ENCODE measurements at places on chromosomes 7 and 10. TPM values are rescaled to one million over a fixed set of nuclear protein-coding genes. Genes with fewer than 3 reads are reported as not detected.

The NUPR2 gene
- not detected for total RNA-seq

DNA sequence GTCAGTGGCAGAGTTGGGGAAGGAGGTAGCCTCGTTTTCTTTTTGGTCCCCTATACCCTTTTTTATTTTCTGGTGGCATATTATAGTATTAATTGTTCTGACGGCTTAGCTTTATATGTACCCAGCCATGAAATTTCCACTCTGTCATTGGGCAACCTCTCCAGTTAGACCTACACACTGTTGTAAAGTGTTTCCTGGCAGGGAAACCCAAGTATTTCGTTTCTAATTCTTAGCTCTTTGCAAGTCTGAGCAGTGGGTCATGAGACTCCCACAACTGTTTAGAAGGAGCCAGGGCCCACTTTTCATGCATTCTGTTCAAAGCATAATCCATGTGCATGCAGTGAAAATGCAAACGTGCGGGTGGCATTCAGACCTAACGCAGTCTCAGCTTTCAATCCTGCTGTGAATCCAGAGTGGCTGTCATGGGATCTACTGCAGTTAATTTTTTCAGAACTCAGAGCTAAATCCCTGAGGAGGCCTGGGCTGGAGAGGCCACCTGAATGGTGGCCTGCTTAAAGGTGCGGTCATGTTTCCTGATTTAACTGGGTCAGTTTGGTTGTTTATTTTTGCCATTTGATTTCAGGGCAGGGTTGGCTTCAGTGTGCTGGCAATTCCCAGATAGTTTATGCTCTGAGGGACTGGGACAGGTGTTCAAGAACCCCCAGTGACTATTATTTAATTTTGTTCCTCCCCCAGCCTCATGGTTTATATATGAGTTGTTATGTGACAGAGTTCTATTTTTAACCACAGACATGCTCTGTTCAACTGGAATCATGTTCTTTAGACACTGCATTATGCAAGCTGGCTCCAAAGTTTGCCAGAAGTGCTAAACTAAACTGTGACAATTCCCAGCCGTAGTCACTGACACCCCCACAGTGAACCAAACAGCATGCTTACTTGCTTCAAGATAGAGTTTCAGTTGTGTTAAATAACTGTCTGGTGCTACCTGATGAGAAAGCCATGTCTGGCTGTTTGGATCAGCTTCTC is 27.4 kb upstream of the SYPL1 start:
- DNase-seq, result no peak

DNA sequence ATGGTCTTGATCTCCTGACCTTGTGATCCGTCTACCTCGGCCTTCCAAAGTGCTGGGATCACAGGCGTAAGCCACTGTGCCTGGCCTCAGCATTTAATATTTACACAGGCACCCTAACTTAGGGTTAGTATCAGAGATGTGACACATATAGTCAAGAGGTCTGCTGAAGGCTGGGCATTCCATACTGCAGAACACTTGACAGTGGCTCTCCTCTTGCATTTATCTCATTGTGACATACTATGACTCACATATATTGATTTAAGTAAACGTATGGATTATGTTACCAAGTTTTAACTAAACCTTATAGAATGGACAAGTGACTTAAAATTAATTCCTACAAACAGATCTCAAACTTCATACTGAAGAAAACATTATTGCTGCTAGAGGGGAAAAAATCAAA is 36.6 kb downstream of the BRAF start:
- DNase-seq, result no peak

DNA sequence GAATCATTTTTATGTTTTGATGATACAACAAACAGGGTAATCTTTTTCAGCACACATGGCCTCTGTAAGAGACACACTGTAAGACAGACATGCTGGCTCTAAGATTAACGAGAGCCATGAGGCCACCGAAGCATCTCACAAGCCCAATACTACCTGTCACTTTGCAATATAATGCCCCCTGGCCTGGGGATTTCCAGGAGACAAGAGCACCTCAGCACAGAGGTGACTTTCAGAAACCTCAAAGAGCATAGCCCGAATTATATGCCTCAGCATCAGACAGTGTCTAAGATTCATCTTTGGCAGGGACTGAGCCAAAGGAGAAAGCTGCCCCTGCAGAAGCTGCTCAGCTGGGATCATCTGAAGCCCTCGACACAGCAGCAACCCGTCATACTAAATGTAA is 44.2 kb upstream of the TMEM213 start:
- peak; percentile 21 for DNase-seq

GRCh38 chr7:129949292-129950133 is 3.2 kb downstream of the UBE2H start:
- DNase-seq, result no peak

Measured in activated T-cell treated with anti-CD3 and anti-CD28 coated beads, Interleukin-2, amount 50 U/mL, for 4 hours (primary cell).